ENCODE measurements at places on chromosomes 1 and 21. TPM values are rescaled to one million over a fixed set of nuclear protein-coding genes. Genes with fewer than 3 reads are reported as not detected.
A peak's percentile ranks its signal among the peaks of the same experiment; 100 is the strongest.

- DNase-seq: no peak
These were observed 103.0 kb downstream of the SMYD3 start for GRCh38 chr1:246404078-246404477.

- DNase-seq: peak; percentile 61
These were observed 30.8 kb upstream of the PTGFRN start for GRCh38 chr1:116878804-116879477.

- DNase-seq: no peak
These were observed at the start of gene CHRNB2 for GRCh38 chr1:154567386-154568156. TSS of gene CHRNB2 (plus strand) at chr1:154567778. CDS start at chr1:154568045, 267 bp downstream.

DNA sequence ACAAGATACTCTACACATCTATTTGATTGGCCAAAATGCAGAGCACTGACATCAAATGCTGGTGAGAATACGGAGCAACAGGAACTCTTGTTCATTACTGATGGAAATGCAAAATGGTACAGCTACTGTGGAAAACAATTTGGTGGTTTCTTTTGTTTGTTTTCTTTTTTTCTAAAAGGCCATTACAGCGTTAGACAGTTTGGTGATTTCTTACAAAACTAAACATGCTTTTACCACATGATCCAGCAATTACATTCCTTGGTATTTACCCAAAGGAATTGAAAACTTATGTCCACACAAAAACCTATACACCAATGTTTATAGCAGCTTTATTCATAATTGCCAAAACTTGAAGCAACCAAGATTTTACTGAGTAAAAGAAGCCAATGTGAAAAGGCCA lies 66.4 kb upstream of the FBXO28 start:
- DNase-seq: no peak

DNA sequence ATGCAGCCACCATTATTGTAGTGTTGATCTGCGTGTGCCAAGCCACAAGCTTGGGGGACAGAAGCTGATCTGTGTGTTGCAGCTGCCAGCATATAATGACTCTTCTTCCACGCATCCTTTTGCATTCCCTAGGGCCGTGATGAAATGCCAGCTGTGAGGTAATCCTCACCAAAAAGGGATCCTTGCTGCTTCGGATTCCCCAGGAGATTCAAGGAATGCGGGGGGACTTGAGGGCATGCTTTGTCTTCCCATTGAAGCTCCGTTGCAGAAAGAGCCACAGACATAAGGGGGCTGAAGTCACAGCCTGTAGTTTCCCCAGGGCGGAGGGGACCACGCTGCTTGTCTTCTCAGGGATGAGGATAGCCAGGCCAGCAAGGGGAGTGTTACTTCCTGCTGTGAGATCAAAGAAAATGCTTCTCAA lies 281.6 kb upstream of the FMN2 start:
- DNase-seq: no peak

DNA sequence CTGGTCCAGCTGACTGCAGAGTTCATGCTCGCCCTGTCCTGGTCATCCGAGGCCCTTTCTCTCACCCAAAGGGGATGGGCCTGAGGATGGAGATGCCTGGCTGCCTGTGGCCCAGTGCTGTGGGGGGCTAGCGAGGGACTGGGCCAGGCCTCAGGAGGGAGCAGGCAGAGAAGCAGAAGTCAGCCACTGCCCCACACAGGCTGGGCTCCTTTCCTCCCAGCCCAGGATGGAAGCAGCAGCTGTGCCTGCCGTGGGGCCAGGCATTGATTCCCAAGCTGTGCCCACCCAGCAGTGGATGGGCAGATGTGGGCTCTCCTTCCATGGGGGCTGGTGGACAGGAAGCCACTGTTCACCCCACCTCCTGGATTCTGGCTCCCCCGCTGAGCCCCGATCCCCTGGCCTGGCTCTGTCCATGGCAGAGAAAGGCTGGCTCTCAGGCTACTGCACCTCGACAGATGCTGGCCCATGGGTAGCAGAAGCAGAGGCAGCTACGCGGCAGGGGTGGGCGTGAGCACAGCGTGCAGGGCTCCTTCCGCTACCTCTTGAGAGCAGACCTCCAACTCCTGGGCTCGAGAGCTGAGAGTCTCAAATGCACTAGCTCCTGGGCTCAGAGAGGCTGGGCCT lies 24.6 kb downstream of the RUNX3 start:
- DNase-seq: no peak

DNA sequence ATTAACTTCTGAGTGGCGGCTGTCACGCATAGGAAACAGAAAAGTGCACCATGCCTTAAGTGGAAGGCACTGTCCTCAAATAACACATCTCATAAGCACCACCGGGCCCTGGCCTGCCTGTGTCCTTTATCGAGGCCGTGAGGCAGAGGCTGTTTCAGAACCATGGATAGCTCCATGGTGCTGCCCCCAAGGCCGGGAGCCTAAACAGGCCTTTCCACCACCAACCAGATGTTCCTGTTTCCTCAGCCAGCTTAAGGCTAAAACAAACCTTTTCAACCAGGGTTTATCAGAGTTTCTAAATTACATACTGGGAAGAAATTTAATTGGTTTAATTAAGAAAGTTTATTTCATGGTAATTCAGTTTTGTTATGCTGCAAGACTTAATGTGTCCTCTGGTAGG lies 114.4 kb downstream of the DMRTA2 start:
- no peak for DNase-seq

SYT11 gene
- 14.1 TPM for total RNA-seq

DNA sequence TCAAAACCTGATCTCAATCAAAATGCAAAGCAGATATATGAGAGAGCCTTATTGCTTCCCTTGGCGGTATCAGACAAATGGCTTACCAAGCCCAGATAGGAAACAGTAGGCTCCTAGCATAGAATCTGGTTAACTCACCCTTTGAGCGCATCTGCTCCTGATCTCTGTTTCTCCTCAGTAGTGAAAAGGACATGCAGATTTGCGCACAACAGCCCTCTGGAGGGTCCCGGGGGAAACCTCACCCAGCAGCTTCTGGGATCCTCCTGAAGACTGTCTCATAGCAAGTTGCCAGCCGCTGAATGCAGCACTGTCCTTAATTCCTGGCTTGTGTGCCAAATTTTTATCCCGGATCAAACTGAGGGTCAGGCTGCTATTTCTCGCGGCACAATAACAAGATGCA lies 192.2 kb downstream of the FASLG start:
- DNase-seq: no peak

DNA sequence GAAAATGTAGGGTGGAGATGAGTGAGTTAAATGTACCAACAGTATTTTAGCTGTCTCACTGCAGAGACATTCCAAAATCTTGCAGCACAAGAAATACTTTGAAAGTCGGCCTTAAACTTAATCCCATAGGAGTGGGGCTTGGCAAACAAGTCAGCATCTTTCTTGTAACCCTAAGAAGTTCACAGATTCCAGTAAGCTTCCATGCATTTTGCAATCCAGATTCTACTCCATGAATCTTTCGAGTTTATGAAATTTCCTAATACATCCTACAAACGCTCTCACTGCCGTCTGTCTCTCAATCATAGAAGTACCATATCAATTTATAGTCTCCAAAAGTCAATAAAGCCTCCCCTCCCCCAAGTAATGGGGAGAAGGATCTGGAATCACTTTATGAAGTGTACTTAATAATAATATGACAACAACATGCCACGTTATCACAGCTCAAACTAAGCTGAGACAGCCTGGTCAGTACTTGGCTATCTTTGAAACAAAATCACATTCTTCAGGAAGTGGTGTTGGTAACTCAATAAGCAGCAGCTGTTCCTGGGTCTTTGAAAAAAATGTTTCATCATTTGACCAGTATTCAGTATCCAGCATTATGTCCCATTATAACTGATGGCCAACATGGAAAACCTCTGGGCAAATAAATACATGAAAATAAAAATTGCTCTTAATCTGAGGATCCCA lies 317.4 kb upstream of the RUNX1 start:
- DNase-seq: no peak

AQP10 gene
- not detected for total RNA-seq

GRCh38 chr1:187837787-187838186 lies 1009.0 kb downstream of the PLA2G4A start:
- DNase-seq: no peak
